T-helper 9 cell (primary cell): ENCODE measurements at places on chromosomes 11 and 22.

- no peak for DNase-seq
These were observed 39.4 kb downstream of the MICAL2 start for GRCh38 chr11:12149672-12150225.

DNA sequence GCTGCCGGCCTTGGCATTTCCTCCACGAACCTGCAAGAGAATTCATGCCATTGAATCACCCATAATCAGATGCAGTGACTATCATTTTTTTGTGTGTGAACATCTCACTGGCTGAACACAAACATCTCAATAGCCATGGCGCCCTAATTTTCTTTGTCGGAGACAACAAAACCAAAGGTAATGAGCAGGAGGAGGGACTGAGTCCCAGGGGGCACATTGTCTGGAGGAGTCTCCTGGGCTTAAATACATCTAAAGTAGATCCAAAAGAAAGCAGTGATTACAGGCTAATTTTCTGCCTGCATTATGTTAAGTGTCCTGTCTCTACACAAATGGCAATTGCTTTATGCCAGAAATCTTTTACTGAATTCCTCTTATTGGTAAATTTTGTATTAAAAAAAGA lies 113.5 kb downstream of the NTM start:
- DNase-seq, result no peak

DNA sequence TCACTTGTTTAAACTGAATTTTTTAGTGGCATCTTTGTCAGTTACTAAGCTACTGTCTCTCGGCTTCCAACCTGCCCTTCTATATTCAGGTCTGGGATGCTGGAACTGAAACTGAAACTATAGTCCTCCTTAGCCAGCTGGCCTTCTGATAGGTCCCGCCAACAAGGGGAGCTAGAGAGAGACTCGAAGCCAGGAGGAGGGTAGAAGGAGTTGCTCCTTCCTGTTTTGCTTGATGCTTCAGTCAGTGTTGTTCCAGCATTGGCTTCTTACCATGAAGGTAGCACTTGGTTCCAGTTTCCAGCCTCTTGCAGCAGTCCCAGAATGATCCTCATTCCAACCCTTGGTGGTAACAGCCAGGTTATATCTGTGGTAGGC lies 32.9 kb upstream of the HORMAD2 start:
- DNase-seq, result no peak

- no peak for DNase-seq
These were observed 110.5 kb downstream of the ATG16L2 start for GRCh38 chr11:72924568-72925190.

DNA sequence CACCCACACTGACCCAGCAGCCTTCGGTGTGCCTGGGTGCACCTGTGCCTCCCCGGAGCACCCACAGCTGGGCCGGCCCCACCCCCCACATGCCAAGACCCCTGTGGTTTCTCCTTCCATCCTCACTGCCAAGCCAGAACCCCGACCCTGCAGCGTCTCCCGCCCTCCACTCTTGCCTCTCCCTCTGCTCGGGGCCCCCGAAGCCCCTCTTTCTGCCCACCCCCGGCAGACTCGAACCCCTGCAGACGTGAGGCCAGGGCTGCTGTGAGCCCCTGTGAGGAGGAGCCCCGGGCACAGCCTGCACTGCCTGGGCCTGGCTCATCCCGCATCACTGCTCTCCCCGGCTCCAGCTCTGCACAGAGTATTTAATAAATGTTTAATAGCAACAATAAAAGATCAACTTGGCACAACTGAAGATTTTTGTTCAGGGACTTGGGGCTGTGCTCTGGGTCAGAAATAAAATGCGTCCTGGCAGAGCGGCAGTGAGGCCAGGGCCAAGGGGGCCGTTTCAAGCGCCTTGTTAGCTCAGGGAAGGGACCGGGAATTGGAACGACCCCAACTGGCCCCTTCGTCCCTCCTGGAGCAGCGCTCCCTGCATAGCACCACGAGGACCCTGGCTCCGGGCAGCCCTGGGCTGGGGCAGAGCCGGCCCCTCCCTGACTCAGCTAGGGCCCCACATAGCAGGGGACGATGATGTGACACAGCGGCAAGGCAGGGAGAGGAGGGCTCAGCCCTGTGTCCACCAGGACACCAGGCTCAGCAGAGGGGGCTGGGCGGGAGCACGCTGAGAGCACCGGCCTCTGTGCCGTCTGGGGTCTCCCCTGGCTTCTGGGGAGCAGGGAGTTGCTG lies 520.8 kb downstream of the BRD1 start:
- DNase-seq, result no peak

DNA sequence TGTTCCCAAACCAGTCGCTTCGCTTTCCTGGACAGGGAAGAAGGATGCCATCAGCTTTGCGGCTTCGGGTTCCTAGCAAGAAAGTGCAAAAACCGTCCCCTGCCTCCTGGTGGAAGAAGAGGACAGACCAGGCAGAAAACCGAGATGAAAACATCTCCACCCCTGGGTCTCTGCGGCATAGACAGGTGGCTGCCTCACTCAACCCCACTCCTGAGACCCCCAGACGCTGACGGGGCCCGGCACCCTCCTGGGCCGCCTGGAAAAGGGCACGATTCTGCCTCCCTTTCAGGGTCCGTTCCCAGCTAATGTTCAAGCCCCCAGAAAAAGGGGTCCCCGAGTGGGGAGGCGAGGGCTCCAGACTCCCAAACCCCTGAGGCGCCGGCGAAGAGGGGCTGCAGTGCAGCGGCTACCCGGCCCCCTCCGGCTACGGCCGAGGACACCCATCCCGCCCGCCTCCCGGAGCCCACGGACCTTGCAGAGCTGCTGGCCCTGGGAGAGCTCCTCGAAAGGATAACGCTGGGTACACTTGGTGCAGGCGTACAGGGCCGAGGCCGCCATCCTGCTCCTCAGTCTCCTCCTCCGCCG lies 569 bp downstream of the FAM76B start:
- peak; percentile 19 for DNase-seq

DNA sequence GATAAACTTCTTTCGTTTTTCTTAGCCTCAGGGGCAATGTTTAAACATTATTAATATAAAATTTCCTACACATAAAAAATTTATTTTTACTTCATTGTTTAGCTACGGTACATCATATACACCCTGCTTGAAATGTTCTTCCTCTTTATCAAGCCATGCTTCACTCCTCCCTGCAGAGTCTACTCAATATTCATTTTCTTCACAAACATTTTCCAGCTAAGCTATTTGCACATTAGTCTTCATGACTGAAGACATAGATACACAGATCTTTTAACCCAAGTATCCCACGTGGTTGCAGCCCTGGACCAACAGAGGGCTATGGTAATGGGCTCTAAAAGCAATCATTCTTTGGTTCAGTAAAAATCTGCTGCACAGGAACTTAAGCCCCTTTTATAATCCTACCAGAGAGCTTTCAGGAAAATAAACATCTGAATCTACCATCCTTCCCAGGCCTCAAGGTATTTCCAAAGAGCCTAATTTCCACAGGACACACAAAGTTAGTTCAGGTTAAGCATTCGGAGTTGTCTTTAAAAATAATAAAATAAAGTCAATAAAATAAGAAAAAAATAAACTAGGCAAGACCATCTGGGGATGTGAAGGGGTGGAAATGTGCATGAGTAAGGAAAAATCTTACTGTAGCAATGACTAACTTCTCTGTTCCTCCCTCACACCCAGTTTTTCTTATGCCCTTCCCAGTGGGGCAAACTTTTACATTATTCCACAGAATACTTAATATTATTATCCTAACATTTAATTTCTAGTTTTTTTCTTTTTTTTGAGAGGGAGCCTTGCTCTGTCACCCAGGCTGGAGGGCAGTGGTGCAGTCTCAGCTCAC lies 21.6 kb upstream of the OR6X1 start:
- DNase-seq, result no peak

- DNase-seq, result no peak
These were observed 14.4 kb upstream of the DEPDC7 start for GRCh38 chr11:33001281-33001680.

GRCh38 chr22:42025421-42025820 lies 26.8 kb downstream of the WBP2NL start:
- no peak for DNase-seq

DNA sequence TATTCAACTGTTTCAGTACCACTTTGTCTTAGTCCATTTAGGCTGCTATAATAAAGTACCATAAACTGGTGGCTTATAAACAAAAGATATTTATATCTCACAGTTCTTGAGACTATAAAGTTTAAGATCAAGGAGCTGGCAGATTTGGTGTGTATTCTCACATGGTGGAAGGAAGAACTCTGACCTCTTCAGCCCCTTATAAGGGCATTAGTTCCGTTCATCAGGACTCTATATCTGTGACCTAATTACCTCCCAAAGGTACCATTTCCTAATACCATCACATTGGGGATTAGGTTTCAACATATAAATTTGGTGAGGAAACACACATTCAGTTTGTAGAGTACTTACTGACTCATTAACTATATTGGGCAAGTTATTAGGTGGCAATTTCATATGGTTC lies 10.7 kb upstream of the ARL14EP start:
- DNase-seq, result no peak

DNA sequence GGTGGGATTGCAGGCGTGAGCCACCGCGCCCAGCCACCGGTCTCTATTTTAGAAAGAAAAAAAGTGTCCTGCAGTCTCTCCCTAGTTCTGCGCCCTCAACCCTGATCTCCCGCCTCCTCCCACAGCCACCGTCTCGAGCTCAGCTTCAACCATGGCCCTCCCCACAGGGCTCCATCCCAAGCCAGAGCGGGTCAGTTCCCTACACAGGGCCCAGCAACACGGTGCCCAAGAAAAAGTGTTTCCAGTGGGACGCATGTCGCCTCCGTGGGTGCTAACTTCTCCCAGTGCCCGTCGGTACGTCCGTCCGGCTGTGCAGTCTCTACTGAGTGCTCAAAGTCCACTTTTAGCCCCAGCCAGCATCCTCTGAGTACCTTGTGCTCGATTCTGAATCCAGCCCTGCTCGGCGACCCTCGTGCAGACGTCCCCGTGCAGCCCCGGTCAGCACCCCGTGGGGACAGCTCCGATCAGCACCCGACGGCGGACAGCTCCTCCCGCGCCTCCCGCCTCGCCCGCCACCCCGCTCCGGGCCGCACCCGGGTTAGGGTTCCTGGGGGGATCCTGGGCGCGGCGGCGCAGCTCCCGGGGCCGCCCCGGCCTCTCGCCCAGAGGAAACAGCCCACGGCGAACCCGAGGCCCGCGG lies 657 bp upstream of the MAPK8IP2 start:
- peak; percentile 64 for DNase-seq

GRCh38 chr11:22984045-22984444 lies 123.8 kb upstream of the CCDC179 start:
- DNase-seq, result no peak

DNA sequence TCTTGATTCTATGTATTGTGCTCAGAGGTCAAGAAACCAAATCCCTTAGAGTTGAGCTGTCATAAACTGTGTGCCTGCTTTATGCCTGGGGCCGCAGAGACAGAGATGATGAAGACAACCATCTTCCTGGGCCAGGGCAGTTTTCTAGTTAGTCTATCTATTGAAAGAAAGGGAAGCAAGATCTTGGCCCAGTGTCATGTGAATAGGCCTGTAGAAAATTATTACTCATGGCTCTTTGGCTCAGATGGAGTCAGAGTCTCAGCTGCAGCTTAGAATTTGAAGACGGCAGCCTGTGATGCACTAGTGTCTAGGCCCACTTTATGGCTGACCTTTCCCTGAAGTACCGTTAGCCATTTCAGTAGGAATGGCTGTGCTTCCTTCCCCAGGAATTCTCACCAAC lies 112.0 kb downstream of the DBX1 start:
- no peak for DNase-seq

DNA sequence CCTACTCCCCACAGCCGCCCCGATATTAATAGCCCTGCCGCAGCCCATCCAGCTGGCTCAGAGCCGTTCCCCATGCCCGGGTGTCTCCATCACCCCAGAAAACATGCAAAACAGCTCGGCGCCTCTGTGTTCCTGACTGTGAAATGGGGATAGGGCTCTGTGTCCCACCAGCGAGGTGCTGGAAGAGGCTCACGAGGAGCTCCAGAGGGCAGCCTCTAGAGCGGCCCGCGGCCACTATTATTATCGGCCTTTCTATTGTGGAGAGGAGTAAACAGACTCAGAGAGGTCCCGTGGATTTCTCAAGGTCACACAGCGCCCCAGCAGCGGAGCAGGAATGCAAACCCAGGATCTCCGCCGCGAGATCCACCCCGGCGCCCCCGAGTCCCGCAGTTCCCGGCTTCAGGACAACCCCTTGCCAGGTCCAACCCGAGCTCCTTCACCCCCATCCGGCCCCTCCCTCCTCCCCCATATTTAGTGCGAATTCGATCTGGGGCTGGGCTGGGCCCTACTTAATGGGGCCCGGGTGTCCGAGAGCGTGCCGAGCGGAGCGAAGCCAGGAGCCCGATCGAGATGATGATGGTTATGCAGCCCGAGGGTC lies at the start of gene ACTN3:
ACTN3 (plus strand) TSS at position 536 of the 598 bp plus-strand sequence; CDS start at position 571, 35 bp downstream.
- peak; percentile 15 for DNase-seq

DNA sequence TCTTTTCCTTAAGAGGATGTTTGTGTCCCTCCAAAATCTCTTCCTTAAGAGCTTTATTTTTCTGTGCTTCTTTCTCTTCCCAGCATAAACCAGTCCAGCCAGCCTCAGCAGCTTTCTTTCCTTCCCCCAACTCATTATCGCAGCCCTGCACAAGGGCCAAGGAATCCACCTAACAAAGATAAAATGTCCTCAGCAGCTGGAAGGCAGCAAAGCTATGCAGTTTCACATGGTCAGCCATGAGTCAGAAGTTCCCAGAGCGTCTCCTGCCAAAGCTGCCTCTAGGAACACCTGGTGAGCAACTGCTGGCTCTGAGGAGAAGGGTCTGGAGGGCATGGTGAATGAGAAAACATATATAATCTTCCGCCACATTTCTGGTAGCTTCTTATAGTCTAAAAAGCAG lies 45.3 kb upstream of the HMGXB4 start:
- DNase-seq, result no peak

GRCh38 chr11:105241136-105241535 lies 101.6 kb upstream of the CARD18 start:
- no peak for DNase-seq

- no peak for DNase-seq
These were observed 19.5 kb downstream of the CNTF start for GRCh38 chr11:58641803-58642581.

DNA sequence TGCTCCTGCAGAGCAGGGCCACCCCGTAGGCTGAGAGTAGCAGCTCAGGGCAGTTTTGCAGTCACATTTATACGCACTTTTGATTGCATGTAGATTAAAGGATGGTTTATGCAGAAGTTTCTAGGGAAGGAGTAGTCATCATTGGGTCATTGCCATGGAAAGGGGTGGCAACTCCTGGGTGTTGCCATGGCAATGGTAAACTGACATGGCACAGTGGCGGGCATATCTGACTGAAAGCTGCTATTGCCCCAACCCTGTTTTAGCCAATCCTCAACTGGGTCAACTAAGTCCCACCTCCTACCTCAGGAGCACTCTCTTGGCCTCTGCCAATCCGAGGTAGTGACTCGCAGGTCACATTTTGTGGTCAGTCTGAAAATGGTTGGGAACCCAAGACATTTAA lies 2.4 kb upstream of the ARSA start:
- DNase-seq, result no peak

GRCh38 chr11:14114786-14115185 lies 152.3 kb downstream of the SPON1 start:
- DNase-seq, result no peak

GRCh38 chr11:422249-422656 lies 7.5 kb upstream of the SIGIRR start:
- no peak for DNase-seq

- DNase-seq, result no peak
These were observed 54.3 kb downstream of the SCUBE1 start for GRCh38 chr22:43288807-43289420.

GRCh38 chr22:41596776-41597634 lies 7.4 kb upstream of the PMM1 start:
- DNase-seq, result peak; percentile 9
